HS-5 (cell line): ENCODE measurements at places on chromosomes 6 and 20.

GRCh38 chr6:96849615-96850014 is 12.3 kb upstream of the GPR63 start:
- DNase-seq = no peak

GRCh38 chr20:20780127-20780824 is 67.8 kb upstream of the RALGAPA2 start:
- no peak for DNase-seq

GRCh38 chr6:14028631-14029030 is 88.9 kb upstream of the CD83 start:
- no peak for DNase-seq

DNA sequence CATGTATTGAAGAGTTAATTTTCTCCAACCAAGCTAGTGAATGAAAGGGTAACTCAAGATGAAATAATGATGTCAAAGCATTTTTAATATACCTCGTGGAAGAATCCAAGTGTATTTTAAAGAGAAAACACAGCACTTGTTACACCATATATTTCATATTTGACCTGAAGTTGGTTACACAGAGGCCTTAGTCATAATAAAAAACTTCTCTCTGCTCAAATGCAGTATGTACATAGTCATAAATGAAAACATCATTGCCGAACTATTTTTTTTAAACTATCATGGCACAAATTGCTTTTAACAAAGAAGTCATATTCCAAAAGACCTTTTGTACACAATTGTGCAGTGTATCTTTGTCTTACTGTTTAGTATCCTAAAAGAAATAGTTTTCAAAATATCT is 43.0 kb downstream of the BACH2 start:
- no peak for DNase-seq

GRCh38 chr20:11448554-11448953 is 469.1 kb upstream of the BTBD3 start:
- no peak for DNase-seq

DNA sequence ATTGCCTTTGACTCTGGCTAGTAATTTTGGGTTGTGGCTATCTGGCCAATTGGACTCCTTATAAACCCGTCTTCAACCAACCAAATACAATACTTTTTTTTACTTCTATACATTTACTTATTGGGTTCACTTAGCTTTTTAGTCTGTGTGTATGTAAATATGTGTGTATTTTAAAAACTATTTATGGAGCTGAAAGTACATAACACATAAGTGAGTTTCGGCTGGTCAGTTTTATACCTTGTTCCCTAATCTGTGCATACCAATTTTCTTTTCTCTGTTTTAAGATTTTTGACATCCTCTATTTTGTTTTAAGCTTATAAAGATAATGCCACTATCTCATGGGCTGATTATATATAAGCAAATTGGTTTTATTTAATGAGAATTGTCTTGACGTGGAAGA is 129.5 kb downstream of the LRRC1 start:
- no peak for DNase-seq

- DNase-seq = no peak
Measured at GRCh38 chr20:19944772-19945459, 72.2 kb upstream of the NAA20 start.

GRCh38 chr6:147563472-147563871 is 55.0 kb downstream of the SAMD5 start:
- no peak for DNase-seq

GRCh38 chr6:81772741-81773140 is 20.3 kb upstream of the TENT5A start:
- peak; percentile 16 for DNase-seq

GRCh38 chr20:9632991-9633390 is 118.6 kb downstream of the LAMP5 start:
- no peak for DNase-seq

GRCh38 chr6:107390685-107391435 is 68.5 kb downstream of the PDSS2 start:
- DNase-seq = no peak

DNA sequence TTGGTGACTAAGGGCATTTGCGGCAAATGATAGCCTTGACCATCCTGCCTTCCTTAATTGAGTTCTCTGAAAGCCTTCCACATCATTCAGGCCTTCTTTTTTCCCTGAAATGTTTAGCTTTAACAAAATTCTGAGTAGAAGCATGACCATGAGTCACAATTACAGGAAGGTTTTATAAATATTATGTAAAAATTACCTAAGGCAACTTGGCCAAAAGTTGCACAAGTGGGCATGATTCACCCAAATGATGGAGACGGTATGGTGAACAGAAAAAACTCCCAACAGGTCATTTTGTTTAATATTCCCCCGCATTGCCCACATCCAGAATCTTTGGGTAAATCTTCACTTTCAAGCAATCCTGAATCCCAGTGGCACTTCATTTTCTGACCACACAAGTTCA is 37.0 kb downstream of the MC3R start:
- peak; percentile 45 for DNase-seq

DNA sequence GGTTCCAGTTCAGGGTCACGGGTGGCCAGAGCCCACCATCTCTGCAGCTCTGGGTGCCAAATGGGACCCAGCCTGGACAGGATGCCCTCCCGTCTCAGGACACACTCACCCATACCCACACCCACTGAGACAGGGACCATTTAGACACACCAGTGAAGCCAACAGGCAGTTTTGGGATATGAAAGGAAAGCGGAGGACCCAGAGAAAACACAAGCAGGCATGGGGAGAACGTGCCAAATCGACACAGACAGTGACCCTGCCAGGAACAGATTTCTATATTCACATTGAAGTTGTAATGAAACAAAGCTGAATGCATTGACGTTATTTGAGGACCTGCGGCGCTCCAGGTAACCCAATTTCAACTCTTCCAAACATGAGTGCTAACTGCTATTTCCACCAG is 164.5 kb downstream of the DOK5 start:
- no peak for DNase-seq

GRCh38 chr6:159311618-159312017 is 142.4 kb downstream of the FNDC1 start:
- no peak for DNase-seq

DNA sequence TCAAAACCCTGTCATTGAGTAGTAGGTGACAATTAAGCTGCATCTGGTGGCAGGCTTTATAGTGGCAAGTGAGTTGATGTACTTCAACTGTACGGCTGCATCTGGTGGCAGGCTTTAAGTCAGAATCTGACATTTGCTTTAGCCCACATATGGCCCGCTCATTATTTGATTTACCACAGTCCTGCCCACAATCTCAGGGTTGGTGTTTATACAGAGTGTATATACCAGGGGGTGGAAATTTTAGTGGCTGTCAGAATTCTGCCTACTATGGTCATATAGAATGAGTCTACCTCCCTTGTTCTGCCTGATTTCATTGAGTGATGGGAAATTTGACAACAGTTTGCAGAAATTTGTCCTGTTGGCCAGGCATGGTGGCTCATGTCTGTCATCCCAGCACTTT is 112.3 kb downstream of the SMAP1 start:
- no peak for DNase-seq

GRCh38 chr20:36181934-36182603 is 27.5 kb downstream of the EPB41L1 start:
- DNase-seq = peak; percentile 35

DNA sequence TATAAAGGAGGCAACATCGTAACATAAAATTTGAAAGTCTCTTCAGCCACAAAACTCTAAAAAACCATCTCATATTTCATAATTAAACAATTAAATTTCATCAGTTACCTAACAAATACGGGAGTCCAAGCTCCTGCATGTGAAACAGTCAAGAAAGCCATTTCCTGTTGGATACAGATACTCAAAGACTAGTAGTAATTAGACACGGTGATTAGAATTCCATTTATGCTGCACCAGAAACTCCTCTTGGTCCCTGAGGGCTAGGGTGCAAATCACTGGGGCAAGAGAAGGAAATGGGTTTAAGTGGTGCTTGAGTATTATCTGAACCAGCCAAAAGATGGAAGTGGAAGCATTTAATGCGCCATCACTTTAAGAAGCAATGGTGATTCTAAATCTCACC is 27.4 kb downstream of the TRAM2 start:
- no peak for DNase-seq

- DNase-seq = no peak
Measured at GRCh38 chr6:46279874-46280273, 109.1 kb upstream of the ENPP5 start.

GRCh38 chr20:34281177-34281576 is 22.0 kb downstream of the AHCY start:
- DNase-seq = no peak

DNA sequence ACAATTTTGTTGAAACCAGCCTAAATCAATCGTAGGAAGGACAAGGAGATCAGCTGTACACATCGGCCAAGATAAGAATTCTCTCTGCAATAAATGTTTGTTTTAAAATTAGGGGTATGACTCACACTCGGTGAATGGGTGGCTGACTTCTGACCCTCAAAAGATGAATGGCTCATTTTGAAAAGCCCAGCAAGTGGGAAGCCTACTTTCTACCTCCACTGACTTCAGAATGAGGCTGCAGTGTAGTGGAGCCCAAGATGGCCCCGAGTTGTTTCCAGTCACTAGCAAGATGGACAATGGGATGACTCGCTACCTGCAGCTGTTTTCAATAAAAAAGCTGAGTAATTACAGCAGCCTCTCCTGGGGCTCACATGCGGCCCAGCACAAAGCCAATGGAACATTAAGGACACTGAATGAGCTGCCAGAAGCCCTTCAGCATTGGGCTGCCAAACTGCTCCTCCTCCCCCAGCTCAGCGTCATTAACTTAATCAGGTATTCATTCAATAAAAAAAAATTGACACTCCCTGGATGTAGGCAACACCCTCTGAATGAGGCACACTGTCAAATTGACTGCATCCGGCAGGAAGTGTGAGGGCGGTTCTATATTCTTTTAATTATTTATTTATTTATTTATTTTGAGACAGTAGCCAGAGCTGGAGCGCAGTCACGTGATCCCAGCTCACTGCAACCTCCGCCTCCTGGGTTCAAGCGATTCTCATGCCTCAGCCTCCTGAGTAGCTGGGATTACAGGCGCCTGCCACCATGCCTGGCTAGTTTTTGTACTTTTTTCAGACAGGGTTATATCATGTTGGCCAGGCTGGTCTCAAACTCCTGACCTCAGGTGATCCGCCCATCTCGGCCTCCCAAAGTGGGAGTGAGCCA is 107.3 kb downstream of the GMPR start:
- DNase-seq = peak; percentile 89

DNA sequence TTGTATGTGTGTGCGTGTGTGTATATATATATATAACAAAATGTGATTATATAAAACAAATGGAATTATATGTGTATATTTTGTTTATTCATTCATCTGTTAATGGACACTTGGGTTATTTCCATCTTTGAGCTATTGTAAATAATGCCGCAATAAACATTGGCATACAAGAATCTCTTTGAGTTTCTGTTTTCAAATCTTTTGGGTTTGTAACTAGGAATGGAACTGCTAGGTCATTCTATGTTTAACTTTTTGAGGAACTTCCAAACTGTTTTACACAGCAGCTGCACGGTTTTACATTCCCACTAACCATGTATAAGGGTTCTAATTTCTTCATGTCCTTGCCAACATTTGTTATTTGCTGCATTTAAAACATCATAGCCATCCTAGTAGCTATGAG is 39.9 kb upstream of the TGM2 start:
- DNase-seq = no peak

GRCh38 chr6:129646642-129647041 is 63.3 kb downstream of the ARHGAP18 start:
- no peak for DNase-seq

DNA sequence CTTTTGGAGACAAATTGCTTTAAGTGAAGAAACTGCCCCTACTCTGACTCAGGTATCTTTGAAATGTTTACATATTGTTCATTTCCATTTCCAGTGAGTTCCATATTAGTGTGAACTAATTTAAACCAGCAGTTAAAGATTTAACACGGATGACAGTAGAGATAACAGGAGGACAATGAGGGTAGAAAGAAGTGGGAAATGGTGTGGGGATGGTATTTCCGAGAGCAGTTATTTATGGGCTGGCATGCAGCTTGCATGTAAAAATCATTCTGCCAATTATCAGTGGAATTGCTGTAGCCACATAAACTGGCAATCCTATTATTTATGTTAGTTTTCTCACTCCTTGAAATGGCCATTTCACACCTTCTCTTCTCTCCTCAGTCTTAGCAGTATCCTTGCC is 8.6 kb upstream of the ADGRF5 start:
- DNase-seq = no peak

DNA sequence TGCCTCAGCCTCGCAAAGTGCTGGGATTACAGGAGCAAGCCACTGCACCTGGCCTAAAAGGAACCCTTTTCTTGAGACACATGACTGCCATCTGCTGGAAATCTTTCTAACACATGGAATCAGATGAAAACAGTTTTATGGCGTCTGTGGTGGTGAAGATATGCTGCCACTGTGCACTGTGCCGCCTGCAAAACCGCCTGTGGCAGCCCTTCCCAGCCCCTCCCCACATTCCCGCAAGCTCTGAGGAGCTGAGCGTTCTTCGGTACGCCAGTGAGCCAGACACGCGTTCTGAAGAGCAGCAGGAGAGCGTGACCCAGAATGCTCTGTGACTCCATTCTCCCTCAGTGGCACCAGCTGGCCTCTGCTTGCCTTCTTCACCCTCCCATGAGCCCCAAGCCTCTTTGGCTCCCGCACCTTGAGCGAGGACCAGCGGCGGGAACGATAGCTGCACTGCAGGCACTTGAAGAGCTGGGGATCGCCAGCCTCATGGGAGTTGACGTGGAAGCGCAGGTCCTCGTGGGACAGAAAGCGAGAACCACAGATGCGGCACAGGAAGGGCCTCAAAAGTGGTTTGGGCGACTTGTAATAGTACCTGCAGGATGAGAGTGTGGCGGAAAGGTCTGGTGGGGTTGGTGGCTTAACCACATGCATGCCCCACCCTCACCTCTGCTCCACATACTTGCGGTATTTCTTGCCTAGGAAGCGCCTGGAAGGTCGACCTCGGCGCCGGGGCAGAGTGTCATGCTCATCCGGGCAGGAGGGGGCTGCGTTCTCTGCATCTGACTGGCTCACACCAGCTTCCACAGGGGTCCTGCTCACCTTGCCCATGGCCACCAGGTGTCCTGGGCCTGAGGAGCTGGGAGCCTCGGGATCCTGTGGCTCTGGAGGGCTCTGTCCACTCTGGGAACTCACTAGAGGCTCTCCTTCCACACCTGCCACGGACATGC is 8.7 kb downstream of the ZNF335 start:
- no peak for DNase-seq

DNA sequence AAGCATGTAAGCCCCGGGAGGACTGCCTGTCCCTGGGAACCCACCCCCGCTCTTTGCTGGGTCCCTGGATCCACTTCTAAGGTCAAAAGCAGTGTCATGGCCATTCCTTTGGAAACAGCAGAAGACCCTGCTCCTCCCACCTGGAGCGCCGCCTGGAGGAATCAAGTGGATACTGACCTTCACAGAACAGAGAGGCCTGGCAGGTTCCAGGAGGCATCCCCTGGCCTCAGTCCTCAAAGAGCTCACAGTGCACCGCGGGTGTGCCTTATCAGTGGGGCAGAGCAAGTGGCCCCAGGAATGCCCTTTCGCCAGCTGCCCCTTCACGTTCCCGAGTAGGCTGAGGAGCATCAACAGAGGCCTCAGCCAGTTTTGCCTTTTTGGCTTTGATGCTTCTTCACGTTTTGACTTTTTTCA is 11.1 kb upstream of the SLC4A11 start:
- no peak for DNase-seq

- DNase-seq = peak; percentile 22
Measured at GRCh38 chr6:148885136-148885865, 138.5 kb downstream of the UST start.
